NCI-H1930 (cell line): ENCODE measurements at places on chromosomes 16 and 17.

- DNase-seq, result no peak
These were observed 48.3 kb upstream of the ERN1 start for GRCh38 chr17:64178011-64178825.

- no peak for DNase-seq
These were observed 179.6 kb downstream of the AIPL1 start for GRCh38 chr17:6255322-6255721.

DNA sequence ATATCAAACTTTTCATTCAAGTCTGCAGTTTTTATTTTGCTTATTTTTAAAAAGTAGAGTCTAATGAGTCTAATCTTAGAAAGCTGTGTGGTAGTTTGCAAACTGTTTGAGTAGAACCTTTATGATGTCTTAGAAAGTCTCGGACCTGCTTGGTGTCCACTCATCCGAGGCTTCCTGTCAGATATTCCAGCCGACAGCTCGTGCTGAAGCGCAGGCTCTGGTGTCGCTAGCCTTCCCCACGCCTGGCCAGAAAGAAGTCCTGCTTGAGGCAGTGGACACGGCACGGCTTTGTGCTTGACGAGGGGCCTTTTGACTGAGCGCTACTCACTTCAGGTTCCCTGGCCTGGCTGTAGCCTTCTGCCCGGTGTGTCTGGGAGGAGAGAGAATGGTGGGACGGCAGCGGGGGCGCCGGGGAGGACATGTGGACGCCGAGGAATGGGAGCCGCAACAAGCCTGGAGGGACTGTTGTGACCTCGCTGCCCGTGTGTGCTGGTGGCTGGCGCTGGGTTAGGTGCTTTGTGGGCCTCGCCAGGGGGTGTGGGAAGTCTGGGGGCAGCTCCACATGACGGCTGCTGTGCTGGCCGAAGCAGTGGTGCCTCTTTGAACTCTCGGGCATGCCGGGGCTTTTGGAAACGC, 33.5 kb downstream of the BANP start:
- no peak for DNase-seq

DNA sequence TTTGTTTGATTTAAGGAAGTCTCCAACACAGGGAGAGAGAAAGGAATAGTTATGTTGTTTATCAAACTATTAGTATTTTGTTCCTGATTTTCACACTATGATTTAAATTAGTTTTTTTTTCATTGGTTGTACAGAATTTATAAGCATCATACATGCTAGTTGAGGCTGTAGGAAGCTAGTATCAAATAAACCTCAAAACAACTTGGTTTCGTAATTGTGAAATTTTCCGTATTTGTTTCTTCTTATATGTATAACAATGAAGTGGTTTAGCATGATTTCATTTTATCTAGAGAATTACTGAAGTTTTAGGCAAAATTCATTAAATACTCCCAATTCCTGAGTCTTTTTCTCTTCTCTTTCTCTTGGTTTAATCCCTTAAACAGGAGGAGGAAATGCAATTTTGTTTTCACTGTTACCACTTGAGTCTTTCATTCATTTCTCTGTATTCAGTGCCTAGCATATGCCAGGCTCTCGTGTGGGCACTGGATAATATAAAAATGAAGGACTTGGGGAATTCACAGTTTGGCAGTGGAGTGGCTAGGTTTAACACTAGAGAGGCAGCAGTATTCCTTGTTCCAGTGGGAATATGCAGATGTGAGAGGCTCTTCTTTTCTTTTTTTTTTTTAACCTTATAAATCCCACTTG, 1.8 kb downstream of the CYLD start:
- no peak for DNase-seq

GRCh38 chr17:34610506-34610905, 31.1 kb downstream of the TMEM132E start:
- no peak for DNase-seq

- DNase-seq, result no peak
These were observed 91.4 kb upstream of the FA2H start for GRCh38 chr16:74865922-74866598.

DNA sequence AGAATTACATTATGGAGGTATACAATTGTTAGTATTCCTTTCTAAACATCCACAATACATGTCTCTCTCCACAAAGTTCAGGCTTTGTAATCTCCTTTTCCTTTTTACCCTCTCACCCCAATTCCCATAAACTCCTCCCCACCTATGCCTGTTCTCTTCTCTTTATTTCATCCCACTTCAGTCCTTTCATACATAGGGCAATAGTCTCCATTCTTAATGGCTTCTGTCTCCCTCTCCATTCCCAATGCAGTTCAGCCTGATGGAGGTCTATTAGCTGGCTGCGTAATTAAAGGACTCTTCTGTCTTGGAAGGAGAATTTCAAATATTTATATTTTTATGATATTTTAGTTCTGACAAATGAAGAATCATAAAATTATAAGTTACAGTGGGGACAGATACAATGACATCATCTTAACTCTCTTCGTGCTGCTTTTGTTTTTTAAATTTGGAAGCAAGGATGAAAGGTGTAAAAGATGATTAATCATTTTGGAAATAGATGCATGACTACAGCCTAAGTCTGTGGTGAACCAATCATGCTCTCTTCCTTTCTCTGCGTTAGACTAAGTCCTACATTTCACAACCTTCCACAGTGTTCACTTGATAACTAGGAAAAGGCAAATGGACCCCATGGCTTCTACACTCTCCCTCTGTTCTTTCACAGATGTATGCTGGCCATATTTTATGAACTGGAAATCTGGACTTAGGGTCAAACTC, 11.2 kb upstream of the FAM20A start:
- DNase-seq, result no peak

DNA sequence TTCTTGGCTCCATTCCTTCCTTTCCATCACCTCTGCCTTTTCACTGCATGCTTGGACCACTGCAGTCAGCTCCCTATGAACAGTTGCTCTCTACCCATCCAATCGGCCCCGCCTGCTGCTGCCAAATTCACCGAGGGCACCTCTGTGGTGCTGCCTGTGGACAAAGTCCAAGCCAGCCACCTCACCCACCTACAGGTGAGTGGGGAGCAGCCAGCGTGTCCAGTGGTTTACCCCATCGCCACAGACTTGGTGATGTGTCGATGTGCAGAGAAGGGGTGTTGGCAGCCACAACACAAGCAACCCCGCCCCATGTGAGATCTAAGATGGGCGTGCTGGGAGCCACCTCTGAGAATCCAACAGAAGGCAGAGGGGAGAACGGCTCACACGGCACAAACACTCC, 43.7 kb upstream of the STH start:
- no peak for DNase-seq

DNA sequence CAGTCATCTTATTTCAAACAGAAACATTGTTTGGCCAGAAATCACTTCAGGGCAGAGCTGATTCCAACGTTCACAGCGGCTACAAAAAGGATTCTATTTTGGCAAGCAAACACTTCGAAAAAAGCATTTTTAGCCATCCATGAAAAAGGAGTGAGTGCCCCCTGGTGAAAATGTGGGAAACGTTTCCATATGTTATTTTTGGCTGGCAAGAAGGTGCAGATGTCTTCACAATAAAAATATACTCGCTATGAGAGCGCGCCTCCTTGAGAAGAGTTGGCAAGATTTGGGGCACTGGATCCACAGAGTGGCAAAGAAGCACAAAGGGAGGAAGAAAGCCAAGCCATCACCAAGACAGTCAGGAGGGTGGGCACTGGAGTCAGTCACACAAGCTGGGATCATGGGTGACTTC, 191.1 kb downstream of the CHD9NB start:
- DNase-seq, result no peak

- no peak for DNase-seq
These were observed 6.7 kb upstream of the GAST start for GRCh38 chr17:41705271-41705991.

GRCh38 chr17:6195123-6195522, 124.9 kb downstream of the WSCD1 start:
- no peak for DNase-seq

DNA sequence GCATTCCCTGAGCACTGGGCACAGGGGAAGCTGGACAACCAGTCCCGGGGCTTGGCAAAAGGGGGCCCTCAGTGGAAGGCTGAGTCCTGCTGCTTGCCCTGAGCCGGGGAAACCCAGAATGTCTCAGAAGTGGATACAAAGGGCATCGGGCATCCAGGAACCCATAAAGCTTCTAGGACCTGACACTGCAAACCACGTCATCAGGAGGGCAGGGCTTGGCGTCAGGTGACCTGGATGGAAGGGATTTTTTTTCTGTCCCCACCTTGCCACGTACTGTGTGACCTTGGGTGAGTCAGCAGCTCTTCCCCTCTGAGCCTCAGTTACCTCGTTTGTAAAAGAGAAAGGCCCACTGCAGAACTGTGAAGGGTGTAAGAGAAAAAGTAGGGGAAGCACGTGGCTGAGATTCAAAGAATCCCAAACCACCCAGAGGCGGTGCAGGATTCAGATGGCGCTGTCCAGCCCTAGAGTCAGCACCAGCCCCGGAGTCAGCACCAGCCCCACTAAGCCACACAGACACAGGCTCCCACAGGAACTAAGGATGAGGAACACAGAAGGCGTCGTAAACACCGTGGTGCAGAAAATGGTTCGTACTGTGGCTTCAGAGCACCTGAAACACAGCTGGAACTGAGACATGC, 53.7 kb downstream of the C16orf95 start:
- no peak for DNase-seq

GRCh38 chr17:12640364-12640763, 25.3 kb upstream of the MYOCD start:
- DNase-seq, result no peak

DNA sequence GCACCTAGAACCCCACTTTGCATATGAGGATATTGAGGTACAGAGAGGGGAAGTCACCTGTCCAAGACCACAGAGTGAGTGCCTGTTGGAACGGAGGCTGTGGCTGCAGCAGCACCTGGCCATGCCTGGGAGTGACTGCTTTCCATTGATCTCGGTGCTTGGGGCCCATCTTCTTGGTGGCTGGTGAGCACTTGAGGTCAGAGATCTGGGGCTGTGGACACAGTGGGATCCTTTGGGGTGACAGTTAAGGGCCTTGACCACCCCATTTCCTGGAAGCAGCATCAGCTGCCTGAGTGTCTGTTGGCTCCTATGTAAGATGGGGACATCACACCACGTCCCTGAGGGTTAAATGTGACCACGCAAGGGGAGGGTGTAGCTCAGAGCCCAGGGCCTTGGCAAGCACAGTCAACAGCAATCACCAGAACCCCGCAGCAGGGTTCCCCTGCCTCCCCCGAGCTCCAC, 111.7 kb downstream of the IRF8 start:
- DNase-seq, result no peak

- DNase-seq, result no peak
These were observed at the start of gene MT1E for GRCh38 chr16:56625140-56625942. MT1E (plus strand) TSS chr16:56625781; CDS start chr16:56625852, 71 bp downstream.

- no peak for DNase-seq
These were observed 55.5 kb downstream of the OTOA start for GRCh38 chr16:21719283-21719682.

DNA sequence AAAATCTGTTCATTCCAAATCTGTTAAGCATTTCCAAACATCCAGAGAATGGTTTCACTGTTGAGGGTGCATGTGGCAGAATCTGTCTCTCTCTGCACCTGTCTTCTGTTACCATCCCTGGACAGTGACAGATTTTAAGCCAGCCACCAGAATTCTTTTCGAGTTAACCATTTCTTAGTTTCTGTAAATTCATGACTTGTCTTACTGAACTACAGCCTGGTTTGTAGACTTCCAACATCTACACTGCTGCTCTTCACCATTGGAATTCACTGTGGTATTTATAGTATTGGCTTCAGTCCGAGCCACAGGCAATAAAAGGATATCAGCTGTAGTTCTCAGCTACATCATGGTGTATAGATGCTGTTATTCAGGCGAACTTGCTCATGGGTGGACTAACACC, 47.6 kb downstream of the GOSR1 start:
- no peak for DNase-seq

DNA sequence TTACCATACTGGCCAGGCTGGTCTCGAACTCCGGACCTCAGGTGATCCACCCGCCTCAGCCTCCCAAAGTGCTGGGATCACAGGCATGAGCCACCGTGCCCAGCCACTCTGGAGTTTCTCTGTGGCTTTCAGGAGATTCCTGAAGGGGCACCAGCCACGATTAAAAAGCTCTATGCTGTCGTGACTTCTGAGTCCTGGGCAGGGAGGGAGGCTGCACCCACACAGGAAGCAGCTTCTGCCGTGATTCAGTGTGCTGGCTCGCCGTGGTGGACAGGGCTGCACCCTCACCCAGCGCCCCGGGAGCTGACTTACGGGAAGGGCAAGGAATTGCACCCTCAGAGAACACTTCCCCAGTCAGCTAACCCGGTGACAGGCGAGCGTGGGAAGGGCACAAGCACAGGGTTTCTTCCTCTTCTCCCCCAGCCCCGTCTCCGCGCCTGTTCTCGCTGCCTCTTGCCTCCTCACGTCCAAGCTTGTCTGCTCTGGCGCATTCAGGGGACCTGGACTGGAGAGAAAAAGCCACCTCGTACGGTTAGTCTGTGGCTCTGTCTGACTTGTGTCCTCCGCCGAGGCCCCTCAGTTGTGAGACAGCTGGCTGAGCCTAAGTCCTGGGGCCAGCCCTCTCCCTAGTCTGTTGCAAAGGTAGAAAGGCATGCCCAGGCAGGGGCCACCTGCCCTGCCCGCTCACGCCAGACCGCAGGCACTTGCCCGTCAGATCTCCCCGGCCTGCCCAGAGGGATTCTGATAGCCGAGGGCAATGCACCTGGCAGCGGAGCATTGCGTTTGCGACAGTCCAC, 145.0 kb downstream of the SEC14L1 start:
- no peak for DNase-seq
